ENCODE measurements at places on chromosomes 6 and 20.

GRCh38 chr6:33740794-33741193, 5.9 kb downstream of the IP6K3 start:
- no peak for DNase-seq

GRCh38 chr20:23231561-23232218, 118.9 kb upstream of the NXT1 start:
- DNase-seq: no peak

GRCh38 chr6:130189531-130190397, 33.0 kb downstream of the SAMD3 start:
- DNase-seq: no peak

- DNase-seq: no peak
These were observed 68.0 kb upstream of the TBC1D7 start for GRCh38 chr6:13396241-13396792.

GRCh38 chr6:5751525-5752390, 255.0 kb downstream of the NRN1 start:
- no peak for DNase-seq

DNA sequence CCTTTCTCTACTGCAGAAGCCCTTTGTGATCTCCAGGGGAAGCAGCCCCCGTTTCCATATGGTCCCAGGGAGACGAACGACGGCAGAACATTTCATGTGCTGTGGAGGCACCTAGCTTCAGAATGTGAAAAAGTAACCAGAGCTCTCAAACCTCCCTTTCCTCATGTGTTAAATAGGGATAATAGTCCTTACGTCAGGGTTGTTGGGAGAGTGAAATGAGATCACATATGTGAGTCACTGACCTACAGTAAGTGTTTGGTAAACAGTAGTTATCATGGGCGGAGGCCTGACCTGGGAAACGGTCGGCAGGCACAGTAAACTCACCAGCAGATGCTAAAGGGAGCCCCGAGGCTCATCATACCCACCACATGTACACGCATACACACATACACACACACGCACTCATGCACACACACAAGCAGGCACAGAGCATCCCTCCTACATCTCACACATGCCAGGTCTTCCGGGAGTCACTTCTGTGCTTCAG, 89.7 kb downstream of the LY86 start:
- no peak for DNase-seq

GRCh38 chr6:117890172-117890571, 16.9 kb upstream of the SLC35F1 start:
- no peak for DNase-seq

GRCh38 chr6:2697291-2697690, 53.4 kb downstream of the MYLK4 start:
- no peak for DNase-seq

DNA sequence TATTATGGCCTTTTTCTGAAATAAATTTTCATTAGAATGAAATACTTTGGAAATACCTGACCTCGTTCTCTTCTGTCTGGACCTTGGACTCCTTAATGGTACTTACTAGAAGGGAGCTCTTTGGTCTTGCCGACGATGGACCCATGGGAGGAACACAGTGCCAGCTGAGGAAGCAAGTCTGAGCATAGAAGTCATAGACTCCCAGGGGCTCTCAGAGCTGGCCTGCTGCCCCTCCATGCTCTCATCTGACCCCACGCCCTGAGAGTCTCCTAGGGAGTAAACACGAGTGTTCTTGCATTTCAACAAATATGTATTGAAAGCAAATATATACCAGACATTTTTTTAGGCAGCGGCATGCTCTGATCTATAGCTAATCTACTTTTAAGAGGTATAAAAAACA, 87.8 kb downstream of the PLEKHG1 start:
- DNase-seq: no peak
